ENCODE measurements at places on chromosomes 16 and 17.
A peak's percentile ranks its signal among the peaks of the same experiment; 100 is the strongest.

DNA sequence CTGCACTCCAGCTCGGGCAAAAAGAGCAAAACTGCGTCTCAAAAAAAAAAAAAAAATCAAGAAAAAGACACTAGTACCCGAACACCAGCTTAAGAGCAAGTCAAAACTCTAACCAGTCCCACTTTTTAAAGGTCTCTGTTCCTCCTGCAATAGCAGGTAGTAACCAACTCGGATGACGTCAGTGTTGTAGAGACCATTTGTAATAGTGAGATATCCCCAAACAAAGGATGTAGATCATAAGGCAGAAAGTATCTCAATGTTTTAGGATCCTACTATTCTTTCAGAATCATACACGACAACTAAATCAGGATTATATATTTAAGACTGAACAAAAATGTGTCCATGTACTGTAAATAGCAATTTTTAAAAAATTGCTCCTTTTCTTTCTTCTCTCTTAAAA, 2.4 kb downstream of the JPT1 start:
- no peak for DNase-seq

DNA sequence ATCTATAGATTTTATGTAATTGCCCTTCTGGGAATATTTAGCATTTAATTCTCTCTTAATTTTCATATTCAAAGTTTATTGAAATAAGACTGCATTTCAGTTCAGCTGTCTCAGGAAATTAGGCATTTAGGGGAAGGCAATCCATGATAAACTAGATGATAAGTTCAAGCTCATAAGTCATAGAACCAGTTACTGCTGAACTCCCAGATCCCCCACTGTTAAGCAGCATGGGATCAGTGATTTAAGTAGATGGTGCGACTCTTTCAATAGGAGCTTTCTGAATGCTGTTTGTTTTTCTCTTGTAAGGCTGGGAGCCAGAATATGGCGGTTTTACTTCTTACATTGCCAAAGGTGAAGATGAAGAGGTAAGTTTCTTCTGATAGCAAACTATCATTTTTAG, 23.8 kb downstream of the OGFOD1 start:
- no peak for DNase-seq

DNA sequence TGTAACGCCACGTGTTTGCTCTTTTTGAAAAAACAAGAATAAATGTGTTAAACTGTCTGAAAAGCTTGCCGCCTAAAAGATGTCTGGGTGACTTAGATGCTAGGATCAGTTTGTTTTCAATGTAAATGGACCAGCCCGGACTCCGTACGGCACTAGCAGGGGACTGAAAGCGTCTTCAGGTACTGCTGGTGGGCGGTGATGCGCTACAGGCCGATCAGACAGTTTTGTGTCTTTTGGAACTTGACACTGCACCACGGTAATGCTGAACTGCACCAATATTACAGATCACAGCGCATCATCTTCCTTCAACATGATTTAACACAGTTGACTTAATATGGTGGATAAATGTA, 727 bp upstream of the MBTPS1 start:
- peak; percentile 45 for DNase-seq

DNA sequence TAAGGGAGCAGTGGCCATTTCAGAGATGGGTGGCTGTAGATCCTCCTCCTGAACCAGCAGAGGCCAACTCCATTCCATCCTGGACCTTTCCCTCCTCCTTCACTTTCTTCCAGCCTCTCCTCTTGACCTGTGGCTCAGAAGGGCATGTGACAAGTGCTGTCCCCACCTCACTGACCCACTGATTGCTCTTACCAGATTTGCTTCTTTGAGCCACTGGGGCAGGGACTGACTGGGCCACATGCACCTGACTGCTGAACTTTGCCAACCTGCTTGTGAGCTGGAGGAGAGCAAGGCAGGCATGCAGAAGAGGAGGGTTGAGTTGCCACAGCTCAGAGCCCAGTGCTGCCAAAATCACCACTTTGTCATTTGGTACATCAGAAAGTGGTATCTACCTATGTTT, 68.3 kb downstream of the MSI2 start:
- DNase-seq: no peak

DNA sequence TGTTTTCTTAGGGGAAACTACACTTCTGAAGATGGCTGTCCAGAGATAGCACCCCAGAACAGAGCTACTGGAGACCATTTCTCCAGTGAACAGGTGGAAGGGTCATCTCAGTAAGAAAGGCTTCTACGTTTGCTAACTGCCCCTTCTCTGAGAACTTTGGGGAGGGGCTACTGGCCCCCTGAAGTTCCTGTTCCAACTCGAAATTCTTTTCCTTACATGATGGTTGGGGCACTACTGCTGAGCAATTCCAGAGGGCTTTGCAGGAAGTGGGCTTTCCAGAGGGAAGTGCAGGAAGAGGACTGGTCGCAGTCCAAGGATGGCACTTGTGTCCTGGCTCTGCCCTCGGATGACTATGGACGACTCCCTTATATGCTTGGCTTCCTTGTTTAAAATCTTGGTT, 31.2 kb downstream of the TOM1L2 start:
- DNase-seq: no peak

DNA sequence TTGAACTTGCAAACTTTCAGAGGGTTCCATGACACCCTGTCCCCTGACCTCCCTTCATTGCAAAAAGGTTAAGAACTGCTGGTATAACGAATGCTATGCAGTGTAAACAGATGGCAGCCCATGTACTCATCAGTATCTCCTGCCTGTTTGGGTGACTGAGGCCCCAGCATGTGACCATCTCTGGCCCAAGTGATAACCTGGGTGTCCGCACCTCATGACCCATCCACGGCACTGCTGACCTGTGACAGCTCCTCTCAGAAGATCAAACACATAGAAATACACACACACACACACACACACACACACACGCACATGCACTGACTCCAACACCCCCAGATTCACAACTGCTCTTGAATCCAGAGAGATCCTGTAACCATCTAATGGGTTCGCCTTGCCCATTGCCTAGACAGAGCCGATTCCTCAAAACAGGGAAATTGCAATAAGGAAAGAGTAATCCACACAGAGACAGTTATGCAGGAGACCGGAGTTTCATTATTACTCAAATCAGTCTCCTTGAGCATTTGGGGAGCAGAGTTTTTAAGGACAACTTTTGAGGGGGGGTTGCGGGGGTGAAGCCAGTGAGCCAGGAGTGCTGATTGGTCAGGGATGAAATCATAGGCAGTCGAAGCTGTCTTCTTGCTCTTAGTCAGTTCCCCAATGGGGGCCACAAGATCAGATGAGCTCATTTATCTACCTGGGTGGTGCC, 11.3 kb upstream of the PHOSPHO1 start:
- no peak for DNase-seq

DNA sequence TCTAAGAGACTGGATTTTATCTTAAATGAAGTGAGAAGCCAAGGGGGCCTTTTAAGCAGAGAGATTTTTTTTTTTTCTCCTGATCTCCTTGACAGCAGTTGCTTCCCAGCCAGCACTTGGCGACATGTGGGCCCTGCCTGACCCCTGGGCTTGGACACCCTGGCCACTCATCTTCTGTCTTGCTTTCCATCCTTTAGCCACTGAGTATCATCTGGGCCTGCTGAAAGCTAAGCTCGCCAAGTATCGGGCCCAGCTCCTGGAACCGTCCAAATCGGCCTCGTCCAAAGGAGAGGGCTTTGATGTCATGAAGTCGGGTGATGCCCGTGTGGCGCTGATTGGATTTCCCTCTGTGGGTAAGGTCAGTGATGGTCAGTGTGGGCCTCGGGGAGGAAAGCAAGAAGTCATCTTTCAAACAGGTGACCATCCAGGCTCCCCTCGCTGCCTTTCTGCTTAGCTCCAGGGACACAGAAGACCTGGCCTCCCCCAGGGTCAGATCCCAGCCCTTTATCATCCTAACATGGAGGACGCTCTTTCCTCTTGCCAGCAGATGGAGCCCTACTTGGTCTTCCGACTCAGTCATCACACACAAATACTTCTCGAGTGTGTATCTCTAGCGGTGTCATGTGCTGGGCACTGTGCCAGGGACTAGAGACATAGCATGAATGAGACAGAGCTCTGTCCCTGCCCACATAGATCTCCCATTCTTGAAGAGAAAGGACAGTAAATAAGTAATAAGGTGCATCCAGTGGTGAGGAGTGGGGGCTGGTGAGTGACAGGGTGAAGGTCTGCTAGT, 6.1 kb downstream of the DRG2 start:
- DNase-seq: no peak

Data from midbrain (tissue), 1 donor.